ENCODE measurements at places on chromosomes 3 and 15. TPM values are rescaled to one million over a fixed set of nuclear protein-coding genes. Genes with fewer than 3 reads are reported as not detected.

GNAT1 gene
- total RNA-seq = not detected

GRCh38 chr3:171415070-171415469 is 45.1 kb downstream of the TNIK start:
- H3K27ac ChIP-seq = peak overlapping the region; percentile 45
- no peak overlapping the region for H3K4me3 ChIP-seq
- no peaks in the 10 kb centered on the region for H3K27me3 ChIP-seq
- H3K36me3 ChIP-seq = no peaks in the 10 kb centered on the region
- DNase-seq = no peak

GPR171 gene
- not detected for total RNA-seq

DNA sequence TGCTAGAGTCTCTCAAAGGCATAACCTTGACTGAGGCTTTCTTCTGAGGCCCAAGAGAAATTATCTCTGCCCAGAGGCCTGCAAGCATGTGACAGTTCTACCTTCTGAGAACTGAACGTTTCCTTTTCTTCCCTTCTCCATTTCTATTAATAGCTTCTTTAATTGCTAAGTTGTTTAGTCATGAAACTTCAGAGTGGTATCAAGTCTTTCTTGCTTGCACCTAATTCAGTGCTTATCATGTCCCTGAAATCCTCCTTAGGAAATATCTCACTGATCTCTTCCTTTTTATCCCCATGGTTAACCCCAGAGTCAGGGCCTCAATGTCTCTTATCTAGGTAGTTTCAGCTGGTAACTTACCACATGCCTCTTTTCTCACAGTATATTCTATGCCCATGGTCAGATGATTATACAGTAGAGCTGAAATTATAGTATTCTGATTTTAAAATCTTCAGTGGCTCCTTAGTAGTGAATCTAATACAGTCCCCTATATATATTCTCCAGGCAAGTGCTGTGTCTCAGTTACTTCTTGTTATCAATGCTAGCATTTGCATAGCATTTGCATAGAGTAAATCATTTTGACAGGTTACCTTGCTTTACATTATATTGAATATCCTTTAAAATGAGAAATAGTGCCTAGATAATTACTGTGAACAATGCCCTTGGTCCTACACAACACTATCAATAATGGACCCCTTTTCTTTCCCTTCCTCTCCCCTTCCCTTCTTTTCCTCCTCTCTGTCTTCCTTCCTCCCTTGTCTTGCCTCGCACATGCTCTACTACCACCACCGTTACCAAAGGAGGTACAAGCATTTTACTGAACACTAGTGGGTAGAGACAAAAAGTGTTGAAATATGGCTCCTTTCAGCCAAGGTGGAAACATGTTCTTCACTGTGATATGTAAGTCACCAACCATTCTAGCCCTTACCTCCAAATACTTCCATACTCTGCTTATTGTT is 33.0 kb downstream of the KBTBD8 start:
- no peak for DNase-seq
- no peak overlapping the region for H3K27ac ChIP-seq
- no peak overlapping the region for H3K4me3 ChIP-seq
- H3K27me3 ChIP-seq = no peaks in the 10 kb centered on the region
- H3K36me3 ChIP-seq = no peaks in the 10 kb centered on the region

DNA sequence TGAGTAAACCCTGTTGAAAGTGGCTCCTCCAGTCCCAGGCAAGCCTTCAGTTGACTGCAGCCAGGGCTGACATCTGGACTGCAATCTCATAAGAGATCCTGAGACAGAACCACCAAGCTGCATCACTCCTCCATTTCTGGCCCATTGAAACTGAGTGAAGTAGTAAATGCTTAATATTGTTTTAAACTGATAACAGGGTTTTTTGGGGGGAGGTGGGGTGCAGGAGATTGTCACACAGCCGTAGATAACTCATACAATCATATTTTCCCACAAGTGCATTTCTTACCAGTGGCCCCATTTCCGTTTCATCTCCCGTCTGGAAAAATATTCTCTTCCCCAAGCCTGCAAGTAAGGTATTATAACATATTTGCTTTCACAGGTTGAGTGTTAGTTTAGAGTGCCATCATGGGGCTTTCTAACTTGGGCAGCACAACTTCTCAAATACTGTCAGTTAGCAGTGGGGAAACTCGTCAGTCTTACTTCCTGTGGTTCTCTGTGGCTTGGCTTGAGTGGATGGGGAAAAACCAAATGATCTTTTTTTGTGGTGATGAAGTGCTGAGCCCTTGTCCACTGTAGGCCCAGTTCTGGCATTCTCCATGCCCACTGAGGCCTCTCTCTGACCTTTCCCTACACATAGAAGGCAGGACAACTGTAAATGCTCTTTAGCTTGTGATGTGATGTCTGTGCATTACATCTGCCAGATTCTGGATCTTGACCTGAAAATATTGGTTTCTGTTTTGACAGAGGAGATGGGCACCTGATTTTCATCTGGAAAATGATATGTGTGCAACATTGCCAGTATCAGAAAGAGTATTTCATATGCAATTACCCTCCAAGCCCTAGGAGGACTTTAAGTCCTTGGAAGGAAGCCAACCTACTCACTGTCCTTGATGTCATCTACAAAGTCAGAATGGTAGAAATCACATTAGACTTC is 90.1 kb upstream of the BHLHE40 start:
- no peaks in the 10 kb centered on the region for H3K36me3 ChIP-seq
- no peak overlapping the region for H3K4me3 ChIP-seq
- no peak overlapping the region for H3K27ac ChIP-seq

TTC23 gene
- 11.4 TPM for total RNA-seq

MCF2L2 gene
- total RNA-seq = 0.91 TPM

VIPR1 gene
- total RNA-seq = 1.7 TPM

- no peak overlapping the region for H3K4me3 ChIP-seq
- DNase-seq = peak; percentile 60
- no peak overlapping the region for H3K27ac ChIP-seq
- H3K4me1 ChIP-seq = peaks cover 10% of the 10 kb centered on the region
- peaks cover 90% of the 10 kb centered on the region for H3K27me3 ChIP-seq
These were observed 48.9 kb upstream of the POLG start for GRCh38 chr15:89383365-89384175.

GRCh38 chr15:94692710-94693109 is 461.3 kb downstream of the MCTP2 start:
- no peak for DNase-seq
- H3K36me3 ChIP-seq = no peaks in the 10 kb centered on the region
- H3K4me3 ChIP-seq = no peak overlapping the region
- no peaks in the 10 kb centered on the region for H3K27me3 ChIP-seq
- H3K27ac ChIP-seq = no peak overlapping the region
- H3K4me1 ChIP-seq = no peaks in the 10 kb centered on the region

MESP2 gene
- total RNA-seq = 0.27 TPM

DNA sequence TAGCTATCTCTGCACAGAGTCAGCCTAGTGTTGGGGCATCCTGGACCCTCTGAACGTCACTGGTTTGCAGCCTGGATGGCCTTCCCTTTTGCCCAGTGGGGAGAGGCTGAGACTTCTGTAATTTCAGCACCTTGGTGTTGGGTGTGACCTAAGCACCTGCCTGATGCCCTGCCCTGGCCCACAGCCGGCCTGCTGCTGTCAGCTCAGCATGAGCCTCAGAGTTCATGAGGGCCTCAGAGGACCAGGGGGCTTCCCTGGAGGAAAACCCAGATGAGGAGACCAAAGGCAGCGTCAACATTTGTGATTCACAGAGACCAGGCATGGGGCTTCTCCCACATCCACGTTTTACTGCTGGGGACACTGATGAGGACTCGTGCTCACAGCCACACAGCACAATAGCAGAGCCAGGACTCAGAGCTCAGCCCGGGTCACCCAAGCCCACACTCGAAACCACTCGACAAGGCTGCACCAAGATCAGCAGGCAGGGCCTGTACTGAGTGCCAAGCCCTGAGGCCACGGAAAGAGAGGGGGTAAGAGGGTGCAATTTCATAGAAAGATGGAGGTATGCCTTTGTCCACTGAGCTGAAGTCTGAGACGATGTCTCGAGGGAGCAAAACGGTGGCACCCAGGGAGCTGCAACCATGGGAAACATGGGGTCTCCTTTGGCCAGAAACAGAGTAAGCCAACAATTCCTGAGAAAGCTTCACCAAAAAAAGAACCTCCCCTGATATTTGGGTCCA is 9.9 kb upstream of the GP9 start:
- peaks cover 8% of the 10 kb centered on the region for H3K27me3 ChIP-seq
- no peaks in the 10 kb centered on the region for H3K36me3 ChIP-seq
- peaks cover 35% of the 10 kb centered on the region for H3K4me1 ChIP-seq
- no peak overlapping the region for H3K4me3 ChIP-seq

ZNF860 gene
- total RNA-seq = 0.08 TPM

DNA sequence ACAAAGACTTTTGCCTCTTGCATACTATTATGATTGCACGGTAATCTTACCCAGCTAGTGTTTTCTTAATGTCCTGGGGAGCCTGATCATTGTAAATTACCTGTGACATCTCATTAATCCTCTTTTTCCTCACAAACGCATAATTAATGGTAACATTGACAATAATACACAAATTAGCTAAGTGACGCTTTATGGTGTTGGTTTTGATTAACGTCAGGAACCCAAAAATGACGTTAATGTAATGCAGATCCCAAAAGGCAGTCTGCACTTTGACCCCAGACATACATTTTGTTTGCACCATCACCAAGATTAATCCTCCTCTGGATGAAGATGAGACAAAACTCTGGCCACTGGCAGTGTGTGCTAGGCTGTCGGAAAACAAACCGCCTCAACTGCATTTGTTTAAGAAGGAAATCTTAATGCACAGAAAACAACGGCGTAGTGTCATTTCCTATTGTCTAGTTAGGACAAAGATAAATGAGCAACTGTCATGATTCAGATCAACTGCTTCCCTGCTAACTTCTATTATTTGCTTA is 83.9 kb upstream of the CDIN1 start:
- no peak for DNase-seq
- H3K4me1 ChIP-seq = peaks cover 12% of the 10 kb centered on the region
- H3K4me3 ChIP-seq = no peak overlapping the region
- no peak overlapping the region for H3K27ac ChIP-seq
- H3K36me3 ChIP-seq = no peaks in the 10 kb centered on the region
- H3K27me3 ChIP-seq = no peaks in the 10 kb centered on the region

DNA sequence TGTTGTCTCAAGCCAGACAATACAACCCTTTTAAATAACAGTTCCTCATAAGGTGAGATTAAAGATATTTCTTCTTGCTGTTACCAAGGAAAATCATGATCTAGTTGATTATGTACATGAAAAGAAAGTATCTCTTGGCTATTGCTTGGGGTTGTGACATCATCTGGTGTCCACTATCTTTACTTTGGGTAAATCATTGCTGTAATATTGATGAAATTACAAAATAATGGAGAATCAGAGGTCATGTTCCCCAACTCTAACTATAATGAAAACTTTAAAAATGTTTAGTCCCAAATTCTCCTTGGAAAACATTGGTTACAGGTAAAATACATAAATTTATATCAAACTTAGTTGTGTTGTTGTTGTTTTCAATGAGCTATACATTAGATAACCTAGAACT is 142.2 kb downstream of the ARPP21 start:
- H3K27ac ChIP-seq = no peak overlapping the region
- no peaks in the 10 kb centered on the region for H3K4me1 ChIP-seq
- H3K4me3 ChIP-seq = no peak overlapping the region
- no peaks in the 10 kb centered on the region for H3K36me3 ChIP-seq
- no peak for DNase-seq
- no peaks in the 10 kb centered on the region for H3K27me3 ChIP-seq

ZNF620 gene
- 2.3 TPM for total RNA-seq

TMEM207 gene
- total RNA-seq = not detected

- H3K27me3 ChIP-seq = no peaks in the 10 kb centered on the region
- H3K36me3 ChIP-seq = peaks cover 100% of the 10 kb centered on the region
- DNase-seq = no peak
- no peaks in the 10 kb centered on the region for H3K4me1 ChIP-seq
- H3K4me3 ChIP-seq = no peak overlapping the region
These were observed 35.7 kb upstream of the GRAMD1C start for GRCh38 chr3:113802795-113803455.

- H3K4me3 ChIP-seq = no peak overlapping the region
- H3K27me3 ChIP-seq = no peaks in the 10 kb centered on the region
- H3K36me3 ChIP-seq = peaks cover 99% of the 10 kb centered on the region
- DNase-seq = no peak
These were observed 7.2 kb downstream of the GNL3 start for GRCh38 chr3:52693071-52693470.

GRCh38 chr3:110758208-110758607 is 313.4 kb upstream of the NECTIN3 start:
- no peaks in the 10 kb centered on the region for H3K4me1 ChIP-seq
- no peak overlapping the region for H3K27ac ChIP-seq
- no peaks in the 10 kb centered on the region for H3K27me3 ChIP-seq
- no peaks in the 10 kb centered on the region for H3K36me3 ChIP-seq

PLIN1 gene
- total RNA-seq = 1.6 TPM

GRCh38 chr3:5010140-5010539 is 30.9 kb downstream of the BHLHE40 start:
- no peak overlapping the region for H3K4me3 ChIP-seq
- no peak overlapping the region for H3K27ac ChIP-seq
- no peak for DNase-seq
- H3K27me3 ChIP-seq = no peaks in the 10 kb centered on the region
- peaks cover 22% of the 10 kb centered on the region for H3K4me1 ChIP-seq

- H3K4me3 ChIP-seq = no peak overlapping the region
- H3K27me3 ChIP-seq = peaks cover 75% of the 10 kb centered on the region
- H3K4me1 ChIP-seq = peaks cover 8% of the 10 kb centered on the region
- no peaks in the 10 kb centered on the region for H3K36me3 ChIP-seq
These were observed 39.2 kb downstream of the ATP2B2 start for GRCh38 chr3:10466186-10466585.

- no peaks in the 10 kb centered on the region for H3K4me1 ChIP-seq
- H3K4me3 ChIP-seq = no peak overlapping the region
- H3K27me3 ChIP-seq = no peaks in the 10 kb centered on the region
- no peak for DNase-seq
- no peaks in the 10 kb centered on the region for H3K36me3 ChIP-seq
These were observed 47.1 kb upstream of the LSAMP start for GRCh38 chr3:116492379-116492778.

DNA sequence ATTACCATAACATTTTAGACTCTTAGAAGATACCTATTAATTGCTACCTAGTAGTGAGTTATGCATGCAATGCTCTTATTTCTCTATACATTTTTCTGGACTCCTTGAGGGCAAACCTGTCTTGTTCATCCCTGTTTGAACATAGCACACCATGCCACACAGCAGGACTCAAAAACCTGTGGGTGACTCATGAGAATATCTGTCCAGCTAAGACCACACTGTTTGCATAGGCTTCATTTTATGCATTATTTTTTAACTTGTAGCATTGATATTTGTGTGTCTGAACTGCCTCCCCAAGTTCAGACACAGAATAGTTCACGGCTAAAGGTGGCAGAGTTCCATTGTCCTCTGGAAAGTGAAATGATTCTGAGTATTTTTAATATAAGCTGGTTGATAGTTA is 1.8 kb downstream of the LMCD1 start:
- peaks cover 88% of the 10 kb centered on the region for H3K4me1 ChIP-seq
- DNase-seq = no peak
- peak overlapping the region; percentile 87 for H3K27ac ChIP-seq
- peak overlapping the region; percentile 67 for H3K4me3 ChIP-seq
- no peaks in the 10 kb centered on the region for H3K27me3 ChIP-seq

CAMKV gene
- not detected for total RNA-seq

- no peak for DNase-seq
- H3K36me3 ChIP-seq = no peaks in the 10 kb centered on the region
- no peak overlapping the region for H3K27ac ChIP-seq
- H3K4me1 ChIP-seq = no peaks in the 10 kb centered on the region
- H3K27me3 ChIP-seq = no peaks in the 10 kb centered on the region
- H3K4me3 ChIP-seq = no peak overlapping the region
These were observed 113.4 kb downstream of the ZNF280D start for GRCh38 chr15:56619887-56620286.
